ENCODE measurements at places on chromosomes 11 and 22.

- DNase-seq = no peak
These were observed 60.2 kb downstream of the SLN start for GRCh38 chr11:107651672-107652071.

GRCh38 chr22:29772170-29772641, 5.0 kb downstream of the UQCR10 start:
- DNase-seq = no peak

GRCh38 chr11:70117567-70118145, 39.5 kb downstream of the ANO1 start:
- DNase-seq = no peak

DNA sequence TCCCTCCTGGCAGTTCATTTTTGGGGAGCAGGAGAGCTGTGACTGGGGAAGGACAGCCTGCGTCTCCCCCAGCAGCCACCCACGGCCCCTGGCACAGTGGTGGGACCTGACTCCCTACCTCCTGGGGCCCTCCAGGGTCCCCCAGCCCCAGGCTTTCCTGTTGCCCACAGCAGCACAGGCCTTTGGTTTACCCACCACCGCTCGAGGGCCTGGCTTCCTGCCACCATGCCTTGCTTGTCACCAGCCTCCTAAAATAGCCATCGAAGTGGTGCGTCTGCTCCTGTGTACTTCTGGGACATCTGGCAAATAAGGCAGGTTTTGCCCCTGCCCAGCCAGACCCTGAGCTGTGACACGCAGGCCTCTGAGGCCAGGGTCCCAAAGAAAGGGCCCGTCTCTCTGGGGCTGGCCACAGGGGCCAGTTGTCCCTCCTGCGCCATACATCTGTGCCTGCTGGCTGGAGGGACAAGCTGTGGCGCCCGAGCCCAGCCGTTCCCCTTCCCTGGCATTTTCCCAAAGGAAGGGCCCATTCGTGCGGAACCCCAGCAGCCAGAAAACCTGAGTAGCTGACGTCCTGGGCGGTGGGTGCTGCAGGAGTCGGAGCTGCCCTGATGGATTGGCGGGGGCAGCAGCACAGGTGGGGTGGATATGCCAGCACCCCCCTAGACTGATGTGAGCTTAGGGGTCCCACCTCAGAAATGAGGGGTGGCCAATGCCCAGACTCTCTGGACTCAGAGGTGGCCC, 14.6 kb downstream of the PHLDA2 start:
- DNase-seq = no peak

DNA sequence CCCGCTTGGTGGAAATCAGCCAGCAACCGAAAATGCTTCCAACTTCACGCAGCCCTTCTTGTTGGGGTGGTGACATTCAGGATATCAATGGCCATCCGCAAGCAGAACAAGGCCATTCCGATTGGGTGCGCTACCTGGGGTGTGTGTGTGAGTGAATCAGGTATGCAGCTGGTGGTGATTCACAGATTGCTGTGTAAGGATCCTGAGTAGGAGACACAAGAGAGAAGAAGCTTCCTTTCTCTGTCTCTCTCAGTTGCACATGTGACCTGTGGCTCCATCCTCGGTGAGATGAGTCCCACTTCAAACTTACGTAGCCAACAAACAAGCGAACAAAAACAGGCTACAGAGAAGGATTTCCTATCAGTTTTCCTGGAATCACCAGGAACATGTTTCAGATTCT, 9.6 kb upstream of the TMEM184B start:
- DNase-seq = no peak

- no peak for DNase-seq
These were observed 100.9 kb downstream of the AASDHPPT start for GRCh38 chr11:106178361-106178760.

- no peak for DNase-seq
These were observed 1.4 kb upstream of the PEX16 start for GRCh38 chr11:45918962-45919675.

- DNase-seq = no peak
These were observed 52.4 kb downstream of the LRRC74B start for GRCh38 chr22:21098099-21098671.

DNA sequence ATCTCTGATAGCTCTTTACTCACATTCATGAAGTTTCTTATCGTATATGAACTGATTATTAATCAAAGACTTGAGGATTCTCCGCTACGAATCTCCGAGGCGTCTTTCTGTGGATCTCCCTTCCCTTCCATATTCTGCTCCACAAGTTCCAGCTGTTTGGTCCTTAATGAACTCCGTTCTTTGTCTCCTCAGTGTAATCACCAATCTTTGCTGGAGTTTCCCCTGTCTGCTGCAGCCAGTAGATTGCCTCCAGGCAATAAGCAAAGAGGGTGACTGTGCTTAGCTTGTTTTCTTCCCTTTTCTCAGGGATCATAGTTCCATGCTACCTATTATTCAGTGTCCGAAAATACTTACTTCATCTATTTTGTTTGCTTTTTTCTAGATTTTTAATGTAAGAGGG, 169.6 kb upstream of the FOLH1 start:
- DNase-seq = no peak

DNA sequence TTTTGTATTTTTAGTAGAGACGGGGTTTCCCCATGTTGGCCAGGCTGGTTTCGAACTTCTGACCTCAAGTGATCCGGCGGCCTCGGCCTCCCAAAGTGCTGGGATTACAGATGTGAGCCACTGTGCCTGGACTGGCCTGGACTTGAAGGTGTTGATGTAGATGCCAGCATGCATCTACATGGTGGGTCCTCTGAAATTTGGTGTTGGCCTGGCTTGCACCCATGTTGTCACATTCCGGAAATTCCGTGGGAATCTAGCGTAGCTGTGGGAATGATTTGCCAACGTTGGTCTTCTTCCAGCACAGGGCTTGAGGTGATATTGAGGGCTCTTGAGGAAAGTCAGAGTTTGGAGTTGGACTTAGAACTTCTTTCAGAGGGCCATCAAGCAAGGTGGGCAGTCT, 6.5 kb downstream of the PACS1 start:
- no peak for DNase-seq

DNA sequence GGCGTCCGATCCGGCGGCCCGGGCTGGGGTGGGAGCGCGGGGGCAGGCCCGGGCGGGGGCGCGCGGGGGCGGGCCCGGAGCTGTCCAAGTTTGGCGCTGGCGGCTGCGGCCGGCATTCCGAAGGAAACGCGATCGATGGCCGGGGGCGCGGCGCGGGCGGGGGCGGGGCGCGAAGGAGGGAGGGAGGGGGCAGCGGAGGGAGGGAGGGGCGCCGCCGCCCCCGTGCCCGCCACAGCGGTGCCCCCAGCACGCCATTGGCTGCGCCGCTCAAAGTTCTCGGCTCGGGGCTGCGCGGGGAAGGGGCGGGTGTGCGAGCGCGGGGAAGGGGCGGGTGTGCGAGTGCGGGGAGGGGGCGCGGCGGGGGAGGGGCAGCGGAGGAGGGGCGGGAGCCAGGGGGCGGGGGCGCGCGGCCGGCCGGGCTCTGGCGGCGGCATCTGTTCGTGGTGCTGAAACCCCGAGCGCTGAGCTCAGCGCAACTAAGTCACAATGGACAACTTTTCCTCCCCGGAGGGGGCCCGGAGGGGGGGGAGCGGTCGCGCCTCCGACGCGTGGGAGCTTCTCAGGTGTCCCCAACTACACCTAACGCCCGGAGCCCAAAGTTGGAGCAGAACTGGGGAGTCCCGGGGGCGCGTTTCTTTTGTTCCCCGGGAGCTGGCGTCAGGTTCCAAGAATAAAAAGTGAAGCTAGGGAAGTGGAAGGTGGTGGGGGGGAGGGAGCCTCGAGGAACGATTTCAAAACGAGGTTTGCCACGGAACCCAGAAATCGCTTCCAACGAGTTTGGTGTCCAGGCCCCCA, 2.2 kb downstream of the PHF21B start:
- no peak for DNase-seq

GRCh38 chr22:20673295-20674195, 100.4 kb upstream of the SERPIND1 start:
- no peak for DNase-seq

DNA sequence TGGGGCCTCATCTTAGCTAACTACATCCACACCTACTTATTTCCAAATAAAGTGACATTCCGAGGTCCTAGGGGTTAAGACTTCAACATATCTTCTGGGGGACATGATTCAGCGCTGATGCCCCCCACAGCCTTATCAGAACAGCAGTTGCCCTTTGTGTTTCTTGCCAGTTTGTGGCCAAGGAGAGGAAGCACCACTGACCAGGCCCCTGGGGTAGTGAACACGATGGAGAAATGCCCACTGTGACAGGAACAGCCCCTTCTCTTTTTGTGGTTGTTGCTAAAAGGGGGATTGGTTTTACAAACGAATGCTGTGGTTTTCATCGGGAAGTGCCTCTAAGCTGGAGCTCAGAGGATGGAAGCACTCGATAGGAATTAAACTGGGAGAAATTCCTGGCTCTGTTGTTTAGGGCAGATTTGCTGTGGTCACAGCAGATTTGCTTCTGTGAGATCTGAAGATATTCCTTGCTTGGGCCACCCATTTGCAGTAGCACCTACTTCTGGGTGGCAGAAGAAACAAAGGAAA, 88.8 kb downstream of the ABTB2 start:
- no peak for DNase-seq

Measured in activated CD8-positive, alpha-beta memory T cell treated with anti-CD3 and anti-CD28 coated beads for 1 hour (primary cell).